Fibroblast of mammary gland (primary cell): ENCODE measurements at places on chromosomes 7 and 10.

DNA sequence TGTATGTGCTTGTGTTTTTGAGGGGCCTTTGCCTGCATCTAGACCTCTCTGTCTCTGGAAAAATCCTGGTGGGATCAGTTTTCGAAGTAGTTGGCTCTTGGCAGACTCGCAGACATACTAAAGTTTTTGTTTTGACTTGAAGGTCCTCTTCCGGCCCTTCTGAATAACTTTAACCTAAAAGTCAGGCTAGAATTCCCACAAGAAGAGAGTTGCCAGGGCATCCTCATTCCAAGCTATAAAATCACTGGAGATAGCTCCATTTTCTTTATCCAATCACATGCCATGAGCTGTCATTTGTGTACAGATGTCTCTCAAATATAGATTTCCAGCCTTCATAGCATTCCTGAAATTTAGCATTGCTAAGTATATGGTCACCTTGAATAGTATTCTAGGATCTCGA lies 967.8 kb downstream of the LRMDA start:
- no peak for DNase-seq

GRCh38 chr10:43622038-43622437 lies 15.8 kb downstream of the ZNF485 start:
- no peak for DNase-seq

GRCh38 chr7:76364198-76364584 lies 5.4 kb upstream of the YWHAG start:
- peak; percentile 88 for DNase-seq

DNA sequence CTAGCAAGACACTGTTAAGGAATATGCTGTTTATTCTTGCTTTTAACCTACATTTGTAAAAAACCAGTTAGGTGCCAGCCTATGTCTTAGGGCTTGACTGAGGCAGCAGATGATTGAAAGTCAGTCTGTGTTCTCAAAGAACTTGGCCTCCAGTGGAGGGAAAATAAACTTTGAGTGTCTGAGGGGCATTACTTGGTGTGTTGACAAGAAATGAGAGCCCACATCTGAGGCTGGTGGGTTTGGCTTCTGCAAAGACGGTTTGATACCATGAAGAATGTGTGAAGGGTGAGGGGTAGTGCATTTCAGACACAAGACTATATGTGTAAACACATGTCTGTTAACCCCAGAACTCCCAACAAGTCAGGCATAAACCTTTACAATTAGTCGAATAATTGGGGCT lies 28.5 kb downstream of the CCSER2 start:
- DNase-seq, result no peak

GRCh38 chr10:123463181-123463580 lies 203.0 kb upstream of the GPR26 start:
- no peak for DNase-seq

DNA sequence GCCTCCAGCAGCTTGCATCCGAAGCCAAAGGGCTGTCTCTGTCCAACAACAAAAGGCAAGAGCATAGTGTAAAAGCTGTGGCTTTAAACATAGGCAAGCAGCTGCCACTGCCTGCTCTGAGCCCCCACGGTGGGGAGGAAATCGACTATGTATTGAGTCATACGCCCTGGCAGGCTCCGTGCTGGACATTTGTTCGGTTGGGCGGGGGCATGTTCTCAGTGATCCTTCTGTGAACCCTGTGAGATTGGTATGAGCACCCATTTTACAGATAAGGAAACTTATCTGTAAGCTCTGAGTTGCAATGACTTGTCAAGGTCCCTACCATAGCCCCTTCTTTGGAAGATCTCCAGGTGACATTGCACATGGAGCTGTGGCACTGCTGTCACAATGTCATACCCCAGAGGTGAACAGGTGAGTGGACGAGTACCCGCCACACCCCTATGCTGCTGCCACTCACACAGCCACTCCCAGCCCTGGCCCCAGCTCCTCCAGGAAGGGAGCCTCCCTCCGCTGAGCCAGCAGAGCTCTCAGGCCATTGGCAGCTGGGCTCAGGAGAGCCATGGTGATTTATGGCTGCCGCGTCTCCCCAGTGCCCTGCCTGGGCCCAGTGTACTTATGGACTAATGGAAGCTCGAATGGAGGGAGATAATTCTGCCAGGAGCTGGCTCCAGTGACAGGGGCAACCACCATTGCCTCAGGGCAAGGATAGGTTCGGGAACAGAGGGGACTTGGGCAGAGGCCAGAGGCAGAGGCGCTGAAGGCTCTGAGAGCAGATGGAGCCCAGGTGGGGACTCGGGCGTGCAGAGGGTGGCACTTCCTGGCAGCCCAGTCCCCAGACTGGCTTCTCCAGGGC lies 43.7 kb downstream of the UNC5B start:
- peak; percentile 92 for DNase-seq

DNA sequence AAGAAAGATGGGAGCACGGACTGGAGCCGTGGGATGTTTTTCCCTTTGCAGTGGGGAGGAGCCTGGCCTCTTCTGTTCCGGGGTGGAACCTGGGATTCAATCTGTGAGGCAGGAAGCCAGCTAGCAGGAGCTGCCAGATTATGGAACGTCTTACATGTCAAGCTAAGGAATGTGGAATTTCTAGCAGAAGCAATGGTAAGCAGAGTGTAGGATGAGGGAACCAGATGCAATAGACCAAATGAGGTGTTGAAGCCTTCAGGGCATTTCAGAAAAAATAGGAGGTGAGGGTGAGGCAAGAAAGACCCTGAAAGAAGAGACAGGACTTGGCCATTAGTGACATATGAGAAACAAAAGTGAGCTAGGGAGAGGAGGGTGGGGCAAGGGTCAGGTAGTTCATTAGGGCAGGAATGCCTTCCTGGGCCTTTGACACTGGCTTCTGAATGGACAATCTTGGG lies 105.5 kb downstream of the CHN2 start:
- DNase-seq, result peak; percentile 7

GRCh38 chr10:118570591-118570990 lies 24.9 kb downstream of the PRLHR start:
- no peak for DNase-seq

DNA sequence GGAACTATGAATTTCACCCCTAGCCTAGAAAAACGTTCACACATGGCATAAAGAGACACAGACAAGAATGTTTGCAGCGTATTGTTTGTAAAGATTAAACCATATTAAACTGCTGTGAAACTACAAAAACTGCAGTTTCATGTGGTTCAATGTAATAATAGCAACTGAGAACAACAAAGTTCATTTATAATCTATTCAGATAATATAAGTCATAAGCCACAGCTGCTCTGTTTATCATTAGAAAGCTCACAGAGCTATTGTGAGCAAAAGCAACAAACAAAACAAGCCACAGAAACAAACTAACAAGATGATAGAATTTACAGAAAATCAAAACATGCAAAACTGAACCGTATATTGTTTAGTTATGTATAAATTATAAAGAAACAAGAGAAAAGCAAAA lies 113.5 kb downstream of the AHR start:
- DNase-seq, result no peak

DNA sequence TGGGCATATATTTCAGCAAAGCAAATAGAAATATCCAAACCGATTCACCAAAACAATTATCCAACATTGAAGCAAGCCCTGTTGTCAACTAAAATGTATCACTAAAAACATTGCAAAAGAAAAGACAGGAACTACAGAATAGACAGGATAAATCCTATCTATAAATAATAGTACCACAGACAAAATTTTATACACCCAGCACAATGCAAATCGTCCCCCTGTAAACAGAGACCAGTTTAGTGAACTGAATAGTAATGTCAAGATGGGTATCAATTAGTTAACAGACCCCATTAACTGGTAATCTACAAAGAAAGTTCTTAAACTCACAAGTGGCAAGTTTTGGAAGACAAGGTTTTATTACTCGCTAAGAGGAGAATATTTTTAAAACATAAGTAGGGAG lies 4.0 kb downstream of the ZC3HAV1 start:
- no peak for DNase-seq

- no peak for DNase-seq
Observed at GRCh38 chr10:35768011-35768410, 125.9 kb upstream of the FZD8 start.

DNA sequence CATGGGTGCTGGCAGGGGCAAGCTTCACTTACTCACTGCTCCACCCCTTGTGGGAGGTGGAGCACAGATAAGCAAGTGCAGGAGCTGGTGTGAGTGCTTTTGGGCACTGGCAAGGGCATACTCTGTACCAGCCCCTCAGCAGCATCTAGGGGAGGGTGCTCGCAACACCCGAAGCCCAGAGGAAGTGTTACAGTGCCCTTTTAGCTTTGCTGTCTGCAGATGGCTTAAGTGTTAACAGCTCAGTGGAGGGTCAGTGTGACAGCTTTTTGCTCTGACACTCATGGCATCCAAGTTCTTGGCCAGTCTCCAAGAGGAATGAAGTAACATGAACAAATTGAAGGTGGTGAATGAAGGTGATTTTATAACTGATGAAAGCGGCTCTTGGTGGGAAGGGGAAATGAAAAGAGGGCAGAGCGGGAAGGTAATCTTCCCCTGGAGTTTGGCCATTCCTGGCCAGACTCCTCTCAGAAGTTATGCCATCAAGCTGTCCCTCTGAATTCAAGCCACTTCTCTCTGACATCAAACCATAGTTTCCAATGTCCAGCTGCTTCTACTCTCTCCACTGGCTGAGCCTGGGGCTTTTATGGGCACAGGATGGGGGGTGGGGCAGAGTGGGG lies 862.5 kb downstream of the KCNMA1 start:
- no peak for DNase-seq

DNA sequence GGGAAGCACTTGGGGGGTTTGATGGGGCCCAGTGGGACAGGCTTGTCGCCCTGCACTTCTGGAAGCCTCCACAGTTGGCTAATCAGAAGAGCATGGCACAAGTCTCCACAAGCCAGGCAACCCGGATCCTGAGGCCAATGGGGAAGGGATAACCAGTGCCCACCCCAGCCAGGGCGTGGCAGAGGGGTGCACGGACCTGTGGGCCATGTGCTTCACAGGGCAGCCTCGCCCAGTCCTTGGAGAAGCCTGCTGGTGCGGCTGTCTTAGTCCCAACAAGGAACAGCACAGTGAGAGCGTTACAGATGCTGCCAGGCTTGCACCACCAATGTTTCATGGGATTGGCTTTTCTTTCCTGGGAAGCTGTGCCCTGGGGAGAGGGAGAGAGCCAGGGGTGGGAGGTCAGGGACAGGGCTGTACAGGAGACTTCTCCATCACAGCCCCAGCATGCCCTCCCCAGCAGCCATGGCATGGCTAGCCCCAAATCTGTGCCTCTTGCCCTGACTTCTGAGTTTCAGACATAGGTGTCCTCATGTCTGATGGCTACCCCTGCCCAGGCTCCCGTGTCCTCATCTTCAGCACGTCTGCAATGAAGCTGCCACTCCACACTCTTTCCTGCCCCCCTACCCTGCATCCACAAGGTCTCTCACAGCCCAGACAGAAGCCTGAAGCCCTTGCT lies 116.0 kb downstream of the PTPN20 start:
- DNase-seq, result no peak

GRCh38 chr10:69636626-69637605 lies 6.9 kb downstream of the FAM241B start:
- no peak for DNase-seq

DNA sequence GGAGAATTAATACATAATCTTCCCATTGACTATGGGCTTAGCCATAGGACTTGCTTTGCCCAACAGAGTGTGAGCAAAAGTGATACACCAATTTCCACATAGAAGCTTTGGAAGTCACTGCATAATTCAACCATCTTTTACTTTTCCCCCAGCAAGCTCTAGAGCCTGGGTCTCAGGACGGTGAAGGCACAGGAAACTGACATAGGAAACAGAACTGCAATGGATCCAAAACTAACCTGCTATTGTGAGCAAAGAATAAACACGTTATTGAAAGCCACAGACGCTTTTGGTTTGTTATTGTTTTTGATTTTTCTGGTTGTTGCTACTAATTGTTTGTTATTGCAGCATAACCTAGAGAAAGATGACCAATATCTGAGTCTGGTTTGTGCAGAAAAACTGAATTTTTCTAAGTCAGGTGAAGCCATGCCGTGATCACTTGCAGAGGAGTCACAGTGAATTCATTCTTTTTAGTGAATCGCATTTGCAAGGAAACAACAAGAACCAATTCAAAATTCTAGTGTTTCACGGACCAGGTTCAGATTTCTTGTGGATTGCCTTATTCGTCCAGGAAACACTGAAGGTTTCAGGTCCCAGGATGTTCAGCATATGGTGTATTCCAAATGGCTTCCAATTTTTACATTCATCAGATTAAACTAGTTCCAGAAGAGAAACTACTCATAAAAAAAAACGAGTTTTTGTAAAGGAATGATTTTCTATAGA lies 52.8 kb downstream of the CUBN start:
- no peak for DNase-seq

GRCh38 chr7:135862586-135863340 lies 114.2 kb upstream of the FAM180A start:
- DNase-seq, result no peak

GRCh38 chr10:45373576-45374349 lies at the start of gene ALOX5:
TSS of gene ALOX5 (plus strand) at chr10:45374216. CDS start at chr10:45374280, 64 bp downstream.
- DNase-seq, result no peak

- no peak for DNase-seq
Observed at GRCh38 chr10:69489506-69490090, 38.3 kb downstream of the TSPAN15 start.

DNA sequence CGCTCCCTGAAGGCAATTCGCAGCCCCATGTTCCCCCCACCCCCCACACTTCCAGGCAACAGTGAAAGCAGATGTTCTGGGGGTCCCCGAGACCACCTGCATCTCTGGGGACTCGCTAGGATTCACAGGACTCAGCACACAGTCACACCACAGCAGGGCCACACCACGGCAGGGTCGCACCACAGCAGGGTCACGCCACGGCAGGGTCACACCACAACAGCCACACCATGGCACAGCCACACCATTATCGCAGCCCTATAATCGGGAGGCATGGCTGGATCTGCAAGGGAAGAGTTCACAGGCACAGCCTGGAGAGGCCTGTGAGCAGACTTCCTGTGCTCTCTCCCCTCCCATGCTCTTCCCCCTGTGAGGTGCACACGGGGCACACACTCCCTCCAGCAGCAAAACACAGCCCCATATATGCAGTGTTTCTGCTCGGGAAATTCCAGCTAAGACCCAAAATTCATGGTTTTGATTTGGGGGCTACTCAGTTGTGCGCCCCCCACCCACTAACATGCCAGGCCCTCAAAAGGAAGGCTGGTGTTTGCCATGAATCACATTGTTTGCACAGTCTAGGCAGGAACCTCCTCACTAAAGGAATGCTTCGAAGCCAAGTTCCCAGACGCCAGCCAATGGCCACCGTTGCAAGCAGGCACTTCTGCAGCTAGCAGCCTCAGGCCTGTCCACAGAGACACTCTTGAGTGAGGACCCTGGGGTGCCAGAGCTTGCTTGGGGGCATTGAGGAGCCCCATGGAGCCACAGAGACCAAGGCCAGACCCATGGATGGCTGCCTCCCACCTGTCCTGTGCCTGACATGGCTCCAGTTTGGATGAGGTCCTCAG lies 7.0 kb upstream of the DPYSL4 start:
- no peak for DNase-seq

DNA sequence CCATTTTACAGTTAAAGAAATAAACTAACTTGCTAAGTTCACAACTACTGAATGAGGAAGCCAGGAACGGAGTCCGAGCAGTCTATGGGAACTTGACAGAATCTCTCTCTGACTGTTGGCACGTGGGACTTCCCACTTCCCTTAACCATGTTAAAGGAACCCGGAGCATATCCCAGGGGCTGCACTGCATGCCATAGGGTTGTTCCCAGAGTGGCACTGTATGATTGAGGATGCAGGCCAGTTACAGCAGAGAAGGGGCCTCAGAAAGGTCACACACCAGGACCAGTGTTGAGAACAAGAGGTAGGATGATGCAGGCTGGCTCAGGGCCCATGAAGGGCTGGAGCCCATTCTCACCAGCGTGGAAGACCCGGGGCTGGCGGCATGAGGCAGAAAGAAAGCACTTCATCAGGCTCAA lies 201.8 kb downstream of the NSUN6 start:
- no peak for DNase-seq

GRCh38 chr10:89393898-89394297 lies 1.5 kb downstream of the IFIT1 start:
- DNase-seq, result no peak
